Fibroblast of skin of abdomen (primary cell): ENCODE measurements at places on chromosomes 5 and 9.

DNA sequence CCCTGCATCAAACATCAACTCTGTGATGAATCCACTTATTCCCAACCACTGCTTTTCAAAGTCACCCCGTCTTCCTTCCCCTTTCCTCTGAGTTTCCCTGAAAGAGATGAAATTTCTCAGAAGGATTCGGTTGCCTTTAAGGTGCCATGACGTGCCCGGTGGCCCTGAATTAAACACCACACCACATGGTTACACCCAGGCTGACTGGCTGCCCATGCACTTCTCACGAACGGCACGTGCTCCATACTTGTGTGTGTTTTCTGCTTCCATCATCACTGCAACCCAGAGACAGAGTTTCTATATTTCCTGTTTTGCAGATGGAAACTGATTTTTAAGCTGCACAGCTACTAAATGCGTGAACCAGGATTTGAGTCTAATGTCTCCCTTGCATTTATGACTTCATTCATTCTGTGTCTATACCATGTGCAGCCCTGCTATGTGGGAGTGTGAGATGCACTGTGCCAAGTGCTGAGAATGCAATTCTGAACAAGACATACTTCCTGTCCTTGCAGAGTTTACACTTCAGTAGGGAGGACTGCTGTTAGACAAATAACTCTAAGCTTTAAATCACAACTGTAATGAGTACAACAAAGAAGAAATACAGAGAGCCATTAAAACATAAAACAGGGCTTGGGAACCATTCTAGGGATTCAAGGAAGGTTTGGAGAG is 162.9 kb downstream of the NXNL2 start:
- DNase-seq = peak; percentile 25

- DNase-seq = peak; percentile 54
Measured at GRCh38 chr5:35651002-35651756, 33.5 kb downstream of the SPEF2 start.

GRCh38 chr5:165143741-165144140 is 1638.3 kb downstream of the MAT2B start:
- peak; percentile 11 for DNase-seq

GRCh38 chr5:76808141-76808691 is 10.6 kb upstream of the F2RL1 start:
- DNase-seq = no peak

GRCh38 chr9:87853876-87854579 is 28.6 kb upstream of the SPATA31E1 start:
- DNase-seq = no peak

DNA sequence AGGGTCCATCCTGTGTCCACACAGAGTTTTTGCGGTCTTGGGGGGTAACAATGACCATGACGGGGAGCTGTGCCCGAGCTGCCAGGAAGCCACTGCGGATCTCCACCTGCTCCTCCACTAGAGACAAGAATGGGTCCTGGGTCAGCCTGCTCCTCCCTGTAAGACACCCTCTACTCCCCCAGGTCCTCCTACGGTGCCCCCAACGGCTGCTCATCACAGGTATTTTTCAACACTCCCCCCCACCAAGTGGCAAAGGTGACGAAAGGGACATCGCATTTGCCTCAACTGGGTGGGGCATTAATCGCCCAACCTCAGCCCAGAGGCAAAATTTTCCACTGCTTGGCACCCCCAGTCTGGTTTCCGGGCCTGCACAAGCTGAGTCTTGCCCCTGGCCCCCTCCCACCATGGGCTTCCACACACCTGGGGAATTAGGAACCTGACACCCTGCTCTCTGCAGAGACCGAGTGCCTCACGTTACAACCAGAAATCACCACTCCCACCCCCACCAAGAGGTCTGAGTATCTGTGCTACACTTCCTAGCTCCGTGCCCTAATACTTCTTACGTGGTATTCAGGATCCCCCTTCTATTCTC is 9.6 kb downstream of the NOL6 start:
- no peak for DNase-seq

- no peak for DNase-seq
Measured at GRCh38 chr5:1926471-1927341, 44.0 kb upstream of the IRX4 start.

DNA sequence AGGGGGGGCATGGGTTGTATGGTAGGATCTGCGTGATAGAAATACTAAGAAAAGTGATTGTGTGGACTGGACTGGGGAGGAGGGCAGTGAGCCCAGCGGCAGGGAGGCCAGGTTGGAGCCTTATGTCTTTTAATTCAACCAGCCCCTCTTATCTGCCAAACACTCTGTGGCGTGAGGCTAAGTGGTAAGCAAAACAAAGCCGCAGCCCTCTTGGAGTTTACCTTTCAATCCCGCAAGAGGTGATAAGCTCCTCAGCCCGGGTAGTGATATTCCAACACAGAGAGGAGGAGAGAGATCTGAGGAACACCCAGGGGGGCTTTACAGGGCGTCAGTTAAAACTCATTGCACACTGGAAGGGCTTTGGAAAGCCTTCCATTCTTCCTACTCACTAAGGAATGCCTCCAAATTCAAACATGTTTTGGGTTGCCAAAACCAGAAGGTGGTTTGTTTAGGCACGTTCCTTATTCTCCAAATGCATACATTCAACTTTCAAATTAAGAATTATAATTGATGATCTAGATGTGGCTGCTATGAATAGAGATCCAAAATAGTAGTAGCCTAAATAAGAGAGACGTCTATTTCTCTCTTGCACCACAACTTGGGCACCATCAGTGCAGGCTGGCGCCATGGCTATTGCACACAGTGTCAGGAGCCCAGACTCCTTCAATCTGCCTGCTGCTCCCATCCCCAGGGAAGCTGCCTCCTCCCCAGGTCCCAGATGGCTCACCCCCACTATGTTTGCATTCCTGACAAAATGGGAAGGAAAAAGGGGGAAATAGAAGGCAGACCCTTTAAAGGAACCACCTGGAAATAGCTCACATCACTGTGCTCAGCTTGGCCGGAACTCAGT is 75.1 kb upstream of the FSTL4 start:
- no peak for DNase-seq

DNA sequence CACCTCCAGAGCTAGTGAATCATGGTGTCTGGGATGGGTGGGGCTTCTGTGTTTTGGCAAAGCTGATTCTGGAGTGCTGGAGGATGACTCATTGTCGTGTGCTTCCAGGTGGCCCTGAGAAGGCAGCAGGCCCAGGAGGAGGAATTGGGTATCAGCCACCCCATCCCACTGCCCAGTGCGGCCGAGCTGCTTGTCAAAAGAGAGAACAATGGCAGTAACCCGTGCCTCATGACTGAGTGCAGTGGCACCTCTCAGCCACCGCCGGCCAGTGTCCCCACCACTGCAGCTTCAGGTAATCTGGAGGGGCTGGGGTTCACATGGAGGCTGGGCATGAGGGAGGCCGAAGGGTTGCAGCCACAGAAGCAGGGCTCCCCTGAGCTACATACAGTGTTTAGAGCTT is 5.4 kb downstream of the DMRT1 start:
- DNase-seq = no peak

- DNase-seq = no peak
Measured at GRCh38 chr5:998246-999031, 10.2 kb upstream of the NKD2 start.

DNA sequence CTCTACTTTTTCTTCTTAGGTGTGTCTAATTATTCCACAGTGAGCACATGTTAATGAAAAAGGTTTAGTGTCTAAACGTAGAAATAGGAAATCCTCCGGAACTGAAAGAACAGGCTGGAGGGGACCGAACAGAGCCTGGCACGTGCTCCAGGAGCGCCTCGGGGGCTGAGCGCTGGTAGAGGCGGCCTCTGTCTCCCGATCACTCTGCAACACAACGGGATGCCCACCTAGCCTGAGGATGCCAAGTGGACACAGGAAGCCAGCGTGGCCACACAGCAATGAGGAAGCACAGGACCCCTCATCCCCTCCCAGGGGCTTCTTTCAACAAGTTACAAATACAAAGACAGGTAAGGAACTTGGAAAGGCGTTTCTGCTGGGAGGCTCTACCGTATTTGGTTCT is 19.4 kb downstream of the TRIM7 start:
- DNase-seq = no peak

DNA sequence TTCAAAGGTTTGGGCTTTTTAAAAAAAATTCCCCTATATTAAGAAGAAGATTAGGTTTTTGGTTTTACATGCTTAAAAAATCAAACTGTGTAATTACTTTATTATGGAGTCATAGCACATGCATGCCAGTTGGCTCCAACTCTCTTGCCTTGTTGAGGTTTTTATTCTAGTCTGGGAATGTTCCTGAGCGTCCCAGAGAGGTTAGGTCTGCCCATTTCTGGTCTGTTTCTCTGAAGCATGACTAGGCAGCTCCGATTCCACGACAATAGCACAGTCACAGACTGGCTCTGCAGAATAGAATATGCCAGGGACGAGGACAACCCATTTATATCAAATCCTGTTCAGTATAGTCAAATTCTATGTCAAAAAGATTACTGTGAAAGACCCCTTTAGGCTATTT is 217.0 kb downstream of the PCSK5 start:
- DNase-seq = peak; percentile 67

DNA sequence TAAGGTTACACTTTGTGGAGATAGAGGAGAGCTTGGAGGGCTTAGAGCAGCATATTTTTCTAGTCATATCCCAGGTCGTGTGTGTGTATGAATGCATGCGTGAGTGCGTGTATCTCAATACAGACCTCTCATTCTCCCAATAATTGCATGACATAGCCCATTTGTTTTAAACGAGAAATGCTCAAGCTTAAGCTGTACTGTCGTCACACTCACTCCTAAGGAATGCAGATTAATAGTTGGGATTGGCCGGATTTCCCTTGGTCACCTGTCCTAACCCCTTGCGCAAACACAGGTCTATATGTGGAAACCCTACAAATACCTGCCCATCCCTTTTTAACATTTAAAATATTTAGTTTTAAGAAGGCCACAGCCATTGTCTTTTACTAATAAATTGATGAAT is 165.8 kb downstream of the SEMA5A start:
- DNase-seq = peak; percentile 12

- DNase-seq = no peak
Measured at GRCh38 chr9:111700776-111701175, 39.4 kb downstream of the GNG10 start.

GRCh38 chr9:92740009-92740408 is 24.6 kb downstream of the BICD2 start:
- peak; percentile 19 for DNase-seq

GRCh38 chr5:155299386-155300005 is 285.9 kb downstream of the KIF4B start:
- DNase-seq = no peak

- DNase-seq = no peak
Measured at GRCh38 chr5:59401637-59402036, 491.9 kb downstream of the PDE4D start.

DNA sequence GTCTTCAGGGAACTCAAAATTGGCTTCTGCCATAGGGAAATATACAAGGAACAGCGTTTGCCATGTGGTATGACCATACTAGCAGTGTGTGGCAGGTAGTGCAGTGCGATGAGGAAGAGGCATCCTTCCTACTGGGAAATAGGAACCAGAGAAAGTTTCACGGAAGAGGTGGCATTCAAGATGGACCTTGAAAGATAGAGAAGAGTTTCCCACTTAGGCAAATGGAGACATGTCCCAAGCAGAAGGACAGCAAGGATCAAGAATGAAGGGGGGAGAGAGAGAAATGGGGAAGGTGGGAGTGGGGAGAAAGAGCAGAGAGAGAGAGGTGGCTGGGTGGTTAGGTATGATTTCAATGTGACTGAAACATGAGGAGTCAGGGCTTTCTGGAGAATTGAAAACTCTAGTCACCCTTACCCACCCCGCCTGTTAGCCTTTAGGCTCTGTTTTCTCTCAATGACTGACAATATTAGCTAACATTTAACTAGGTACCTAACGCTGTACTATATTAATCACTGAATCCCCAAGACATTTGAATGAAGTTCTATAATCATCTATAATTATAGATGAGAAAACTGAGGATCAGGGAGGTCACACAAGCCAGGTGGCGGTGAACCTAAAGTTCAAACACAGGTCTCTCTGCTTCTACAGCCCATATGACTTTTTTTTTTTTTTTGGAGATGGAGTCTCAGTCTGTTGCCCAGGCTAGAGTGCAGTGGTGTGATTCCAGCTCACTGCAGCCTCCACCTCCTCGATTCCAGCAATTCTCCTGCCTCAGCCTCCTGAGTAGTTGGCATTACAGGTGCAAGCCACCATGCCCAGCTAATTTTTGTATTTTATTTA is 171.3 kb downstream of the NR3C1 start:
- no peak for DNase-seq

GRCh38 chr5:68565427-68565826 is 349.9 kb downstream of the PIK3R1 start:
- DNase-seq = no peak

GRCh38 chr5:168752012-168752411 is 172.8 kb upstream of the PANK3 start:
- DNase-seq = no peak

- DNase-seq = no peak
Measured at GRCh38 chr5:81154725-81155124, 78.4 kb upstream of the CKMT2 start.

- DNase-seq = no peak
Measured at GRCh38 chr5:14505310-14506139, 76.1 kb upstream of the OTULINL start.

DNA sequence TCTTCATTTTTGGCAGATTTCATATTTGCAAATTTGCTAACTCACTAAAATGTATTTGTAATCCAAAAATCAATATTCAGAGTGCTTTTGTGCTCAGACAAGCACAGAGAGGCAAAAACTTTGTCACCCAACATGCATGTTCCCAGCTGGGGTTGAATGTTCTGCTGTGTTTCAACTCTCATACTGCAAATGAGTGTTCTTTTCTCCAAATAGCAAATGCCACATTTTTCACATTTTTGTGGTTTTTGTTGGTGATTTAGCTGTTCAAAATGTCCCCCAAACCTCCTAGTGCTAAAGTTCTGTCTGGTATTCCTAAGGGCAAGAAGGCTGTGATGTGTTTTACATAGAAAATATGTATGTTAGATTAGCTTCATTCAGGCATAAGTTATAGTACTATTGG is 87.3 kb upstream of the PCSK5 start:
- DNase-seq = peak; percentile 84

DNA sequence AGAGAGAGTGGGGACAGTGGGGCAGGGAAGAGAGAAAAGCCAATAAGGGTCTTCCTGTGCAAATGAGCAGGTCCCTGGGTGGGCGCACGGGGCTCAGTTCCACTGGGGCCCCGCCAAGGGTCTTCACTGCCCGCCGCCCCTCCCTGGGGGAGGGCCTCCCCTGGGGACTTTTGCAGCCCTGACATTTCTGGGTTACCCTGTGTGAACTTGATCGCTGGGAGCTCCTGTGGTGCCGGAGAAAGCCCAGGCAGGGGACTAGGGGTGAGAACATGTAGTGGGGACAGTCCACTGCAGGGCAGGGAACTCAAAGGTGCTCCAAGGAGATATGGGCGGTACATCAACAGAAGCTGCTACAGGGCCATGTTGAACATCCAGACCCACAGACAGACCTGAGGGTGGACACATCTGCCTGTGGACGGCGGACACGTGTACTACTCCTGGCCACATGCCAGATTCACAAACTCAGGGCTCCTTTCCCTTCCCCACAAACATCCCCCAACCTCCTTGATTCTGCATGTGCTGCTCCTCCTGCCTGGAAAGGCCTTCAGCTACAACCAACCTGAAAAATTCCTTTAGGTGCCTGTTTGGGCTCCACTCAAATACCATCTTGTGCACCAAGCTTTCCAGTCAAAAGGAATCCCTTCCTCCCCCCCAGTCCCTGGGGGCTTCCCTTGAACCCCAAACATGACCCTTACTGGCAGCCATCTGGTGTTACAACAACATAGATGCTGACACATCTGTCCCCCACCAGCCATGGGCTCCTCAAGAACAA is 43.0 kb upstream of the NEK6 start:
- DNase-seq = no peak

GRCh38 chr5:919356-920000 is 26.8 kb downstream of the TRIP13 start:
- no peak for DNase-seq
